Bladder microvascular endothelial cell (primary cell): ENCODE measurements at places on chromosomes 5 and 9. TPM values are rescaled to one million over a fixed set of nuclear protein-coding genes. Genes with fewer than 3 reads are reported as not detected.

Gene C5orf15
- 16.0 and 34.5 TPM in 2 replicates for total RNA-seq

Gene CYLC2
- total RNA-seq, result not detected in 2 replicates

Gene SMIM32
- not detected in 2 replicates for total RNA-seq

Gene SLC4A9
- under 0.01 and 0.19 TPM in 2 replicates for total RNA-seq

Gene MAPKAP1
- total RNA-seq, result 58.4 and 87.6 TPM in 2 replicates

Gene SLC35D2
- 16.0 and 25.5 TPM in 2 replicates for total RNA-seq

Gene MAP1B
- total RNA-seq, result 35.5 and 103 TPM in 2 replicates

Gene PCDHGC4
- 0.49 and 2.8 TPM in 2 replicates for total RNA-seq

Gene LRRC19
- not detected in 2 replicates for total RNA-seq

Gene KDM4C
- 15.5 and 34.7 TPM in 2 replicates for total RNA-seq

Gene FOXD4L3
- total RNA-seq, result not detected in 2 replicates

Gene NR3C1
- total RNA-seq, result 12.6 and 17.3 TPM in 2 replicates

Gene CSF2
- 0.81 and 1.3 TPM in 2 replicates for total RNA-seq

Gene CD180
- 0.31 TPM in 1 of 2 replicates, not detected in the other for total RNA-seq

Gene NUTM2F
- not detected in 2 replicates for total RNA-seq

Gene PCDHGA4
- total RNA-seq, result 1.3 and 6.1 TPM in 2 replicates

Gene GGTA1
- 0.16 and 2.5 TPM in 2 replicates for total RNA-seq

Gene SYNPO
- 7.1 and 30.4 TPM in 2 replicates for total RNA-seq

Gene HRCT1
- total RNA-seq, result 0.32 and 3.5 TPM in 2 replicates

Gene CCL28
- 0.81 and 2.0 TPM in 2 replicates for total RNA-seq

Gene PDE6A
- total RNA-seq, result 0.06 TPM in 1 of 2 replicates, not detected in the other

Gene RORB
- under 0.01 TPM in 2 replicates for total RNA-seq

Gene TAF11L5
- not detected in 2 replicates for total RNA-seq

Gene ANKRD18B
- total RNA-seq, result 0.49 and 0.63 TPM in 2 replicates

Gene TTC23L
- not detected in 2 replicates for total RNA-seq

Gene FBXL7
- 6.2 and 23.9 TPM in 2 replicates for total RNA-seq

Gene FBP2
- total RNA-seq, result not detected in 2 replicates

Gene PDLIM4
- total RNA-seq, result 15.7 and 27.6 TPM in 2 replicates

Gene GABRP
- total RNA-seq, result 0.49 and 1.5 TPM in 2 replicates

Gene IFNA21
- not detected in 2 replicates for total RNA-seq

Gene SH3GL2
- total RNA-seq, result 0.06 TPM in 1 of 2 replicates, not detected in the other

Gene FAM221B
- not detected in 2 replicates for total RNA-seq

Gene SLC6A7
- not detected in 2 replicates for total RNA-seq

Gene PCDHA12
- under 0.01 TPM in 1 of 2 replicates, not detected in the other for total RNA-seq

Gene GPX3
- total RNA-seq, result 7.3 and 14.5 TPM in 2 replicates

Gene OTP
- total RNA-seq, result not detected in 2 replicates

Gene GPSM1
- 10.0 and 30.0 TPM in 2 replicates for total RNA-seq

Gene TTLL11
- 1.5 and 3.5 TPM in 2 replicates for total RNA-seq

Gene NCS1
- 7.8 and 15.5 TPM in 2 replicates for total RNA-seq

Gene DIPK1B
- 109 and 161 TPM in 2 replicates for total RNA-seq

Gene KIF24
- total RNA-seq, result 2.2 and 2.3 TPM in 2 replicates

Gene CCDC192
- total RNA-seq, result not detected in 2 replicates

Gene CYSRT1
- total RNA-seq, result 0.16 TPM in 1 of 2 replicates, not detected in the other

Gene PWWP2A
- total RNA-seq, result 8.9 and 17.0 TPM in 2 replicates

Gene NEUROG1
- not detected in 2 replicates for total RNA-seq

Gene PSD2
- total RNA-seq, result under 0.01 TPM in 1 of 2 replicates, not detected in the other

Gene MRPL36
- 34.8 and 44.7 TPM in 2 replicates for total RNA-seq

Gene GPX8
- 21.9 and 35.9 TPM in 2 replicates for total RNA-seq
